Kidney epithelial cell (primary cell): ENCODE measurements at places on chromosomes 1 and 21. TPM values are rescaled to one million over a fixed set of nuclear protein-coding genes. Genes with fewer than 3 reads are reported as not detected.

Gene LCE1A
- not detected in 2 replicates for total RNA-seq

- DNase-seq = no peak
These were observed 180.9 kb downstream of the PTGER3 start for GRCh38 chr1:70866542-70867264.

DNA sequence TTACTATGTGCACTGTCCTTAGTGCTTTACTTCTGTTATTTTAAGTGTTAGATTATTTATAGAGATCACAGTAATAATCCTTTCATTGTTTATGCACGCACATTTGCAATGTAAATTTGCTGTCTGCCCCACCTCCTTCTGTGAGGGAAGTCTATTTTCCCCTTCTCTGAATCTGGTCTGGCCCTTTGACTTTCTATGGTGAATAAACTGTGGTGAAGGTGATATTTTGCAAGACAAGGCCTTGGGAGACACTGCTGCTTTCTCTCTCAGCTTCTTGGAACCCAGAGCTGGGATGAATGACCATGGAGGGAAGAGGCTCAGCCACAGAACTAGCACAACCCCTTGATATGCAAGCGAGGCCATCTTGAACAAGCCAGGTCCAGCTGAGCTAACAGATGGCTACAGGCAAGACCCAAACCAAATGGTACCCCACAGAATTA is 156.3 kb downstream of the ST6GALNAC3 start:
- no peak for DNase-seq

Gene PTCH2
- under 0.01 and 0.38 TPM in 2 replicates for total RNA-seq

DNA sequence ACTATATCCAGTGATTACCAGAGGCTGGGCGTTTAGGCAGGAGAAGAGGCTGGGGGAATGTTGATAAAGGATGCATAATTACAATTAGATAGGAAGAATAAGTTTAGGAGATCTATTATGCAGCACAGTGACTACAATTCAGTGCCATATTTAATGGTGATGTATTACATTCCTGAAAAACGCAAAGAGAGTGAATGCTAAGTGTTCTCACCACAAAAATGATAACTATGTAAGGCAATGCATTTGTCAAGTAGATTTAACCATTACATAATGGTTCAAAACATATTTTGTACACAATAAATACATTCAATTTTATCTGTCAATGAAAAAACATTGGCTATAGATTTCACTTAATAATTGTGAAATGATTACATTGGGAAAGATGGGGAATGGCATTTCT is 548.9 kb downstream of the NUF2 start:
- no peak for DNase-seq

DNA sequence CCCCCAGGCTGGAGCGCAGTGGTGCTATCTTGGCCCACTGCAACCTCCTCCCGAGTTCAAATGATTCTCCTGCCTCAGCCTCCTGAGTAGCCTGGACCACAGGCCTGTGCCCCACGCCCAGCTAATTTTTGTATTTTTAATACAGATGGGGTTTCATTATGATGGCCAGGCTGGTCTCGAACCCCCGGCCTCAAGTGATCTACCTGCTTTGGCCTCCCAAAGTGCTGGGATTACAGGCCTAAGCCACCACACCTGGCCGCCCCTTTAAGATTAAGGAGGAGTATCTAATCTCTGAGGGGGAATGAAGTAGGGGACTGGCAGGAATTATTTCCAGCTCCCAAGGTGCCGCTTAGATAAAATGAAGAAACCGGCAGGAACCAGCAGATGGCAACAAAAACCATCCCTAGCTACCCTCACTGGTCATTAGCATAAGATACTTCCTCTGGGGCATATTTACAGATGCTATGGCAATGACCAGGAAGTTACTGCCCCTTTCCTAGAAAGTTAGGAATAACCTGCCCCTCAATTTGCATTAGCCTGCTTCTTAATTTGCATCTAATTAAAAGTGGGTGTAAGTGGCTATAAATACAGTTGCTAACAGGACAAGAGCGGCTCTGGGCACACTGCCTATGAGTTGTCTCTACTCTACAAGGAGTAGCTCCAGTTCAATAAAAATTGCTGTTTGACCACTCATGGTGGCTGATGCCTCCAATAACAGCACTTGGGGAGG is 7.1 kb upstream of the NSUN4 start:
- no peak for DNase-seq
